ENCODE measurements at places on chromosomes 7 and 10. TPM values are rescaled to one million over a fixed set of nuclear protein-coding genes. Genes with fewer than 3 reads are reported as not detected.

VPS50 gene
- total RNA-seq: 22.7 TPM

PLAC9 gene
- 25.5 TPM for total RNA-seq

SLC26A5 gene
- total RNA-seq: not detected

WNT8B gene
- not detected for total RNA-seq

HMX3 gene
- not detected for total RNA-seq

MAP3K8 gene
- total RNA-seq: 18.9 TPM

GHITM gene
- 490 TPM for total RNA-seq

KCNH2 gene
- 128 TPM for total RNA-seq

CPVL gene
- 11.8 TPM for total RNA-seq
